ENCODE measurements at places on chromosomes 1 and 21.

DNA sequence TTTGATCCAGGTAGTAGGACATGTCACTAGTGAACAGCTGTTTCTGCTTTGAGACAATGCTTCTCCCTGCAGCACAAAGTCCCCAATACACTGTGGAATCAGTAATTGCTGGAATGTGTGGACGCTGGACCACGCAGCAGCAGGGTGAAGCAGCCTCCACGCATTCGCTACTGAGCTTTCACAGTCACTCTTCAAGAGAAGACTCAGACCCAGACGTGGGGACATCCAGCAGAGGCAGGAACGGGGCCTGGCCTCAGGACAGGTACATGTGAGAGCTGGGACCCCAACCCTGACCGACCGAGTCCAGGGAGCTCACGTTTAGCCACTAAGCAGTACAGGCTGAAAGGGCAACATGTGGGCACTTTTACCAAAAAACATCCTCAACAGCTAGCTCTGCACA, 34.1 kb upstream of the PRDM15 start:
- no peak for DNase-seq

DNA sequence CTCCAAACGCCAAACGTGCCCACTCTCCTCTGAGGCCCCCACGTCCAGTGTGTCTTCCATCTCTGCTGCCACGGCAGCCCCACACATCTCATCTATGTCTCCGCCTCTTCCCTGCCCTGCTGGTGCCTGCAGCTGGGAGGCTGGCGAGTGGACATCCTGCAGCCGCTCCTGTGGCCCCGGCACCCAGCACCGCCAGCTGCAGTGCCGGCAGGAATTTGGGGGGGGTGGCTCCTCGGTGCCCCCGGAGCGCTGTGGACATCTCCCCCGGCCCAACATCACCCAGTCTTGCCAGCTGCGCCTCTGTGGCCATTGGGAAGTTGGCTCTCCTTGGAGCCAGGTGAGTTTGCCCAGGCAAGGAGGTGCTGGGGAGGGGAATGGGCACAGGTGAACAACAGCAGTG, 8.6 kb downstream of the ADAMTSL4 start:
- DNase-seq: no peak

DNA sequence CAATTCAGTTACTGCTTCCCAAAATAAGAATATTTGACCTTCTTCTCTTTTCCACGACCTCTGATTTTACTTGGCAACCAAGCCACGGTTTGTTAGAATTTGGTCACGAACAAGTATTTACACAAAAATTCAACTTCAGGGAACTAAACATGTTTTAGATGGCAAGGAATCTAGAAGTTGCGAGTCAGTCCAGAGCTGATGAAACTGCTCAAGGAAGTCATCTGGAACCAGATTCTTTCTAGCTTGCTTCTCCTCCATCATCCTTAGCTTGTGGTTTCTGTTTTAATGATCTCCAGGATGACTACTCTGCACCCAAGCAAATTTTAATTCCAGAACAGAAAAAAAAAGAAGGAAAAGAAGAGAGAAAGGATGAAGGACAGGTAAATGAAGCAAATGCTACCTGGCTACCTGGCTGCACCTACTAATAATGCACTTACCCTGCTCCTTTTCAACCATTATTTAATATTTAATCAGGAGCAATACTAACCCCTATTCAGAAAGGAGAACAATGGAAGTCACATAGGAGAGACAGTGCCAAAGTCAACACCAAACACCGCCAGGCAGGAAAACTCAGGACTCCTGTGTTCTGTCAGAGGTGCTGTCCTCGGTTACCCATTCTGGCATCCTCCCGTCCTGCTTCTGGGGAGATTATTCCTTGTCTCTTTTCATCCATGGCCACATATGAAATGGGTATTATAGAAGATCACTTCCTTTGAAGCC, 54.2 kb upstream of the RGS7 start:
- DNase-seq: no peak

DNA sequence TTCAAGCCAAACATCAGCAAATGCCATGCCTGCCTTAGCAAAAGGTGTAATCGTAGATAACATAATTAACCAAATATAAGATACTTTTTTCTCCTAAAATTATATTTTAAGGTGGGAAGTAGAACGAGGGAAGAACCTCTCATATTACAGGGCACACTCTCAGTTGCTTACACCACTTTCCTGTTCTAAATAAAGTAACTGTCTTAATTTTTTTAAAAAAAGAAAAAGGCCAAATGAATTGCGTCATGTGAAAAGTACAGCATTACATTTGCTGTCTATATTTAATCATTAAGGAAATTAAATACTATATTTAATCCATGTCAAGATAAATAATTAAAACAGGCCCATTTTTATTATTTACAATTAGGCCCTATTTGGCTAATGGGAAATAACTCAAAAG, 23.7 kb downstream of the JAK1 start:
- no peak for DNase-seq

- DNase-seq: no peak
Measured at GRCh38 chr1:66207484-66207883, 326.5 kb upstream of the SGIP1 start.

DNA sequence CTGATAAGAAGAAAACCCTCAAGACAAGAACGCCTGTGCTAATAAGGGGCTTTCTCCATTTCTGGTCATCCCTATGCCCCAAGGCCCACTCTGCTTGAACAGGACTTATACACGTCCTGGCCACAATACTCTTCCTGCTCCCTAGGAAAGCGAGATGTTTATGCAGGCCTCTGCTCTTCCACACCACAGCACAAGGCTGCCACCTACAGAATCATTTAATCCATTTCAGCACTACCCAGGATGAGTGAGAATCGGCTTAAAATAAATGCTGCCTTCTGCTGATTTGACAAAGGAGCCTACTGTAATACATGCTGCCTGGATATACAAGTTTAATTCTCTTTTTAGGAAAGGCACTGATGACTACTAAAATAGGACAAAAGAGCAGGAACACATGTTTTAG, 29.4 kb downstream of the FRRS1 start:
- DNase-seq: no peak

GRCh38 chr1:76666499-76666898, 200.8 kb upstream of the ST6GALNAC5 start:
- no peak for DNase-seq

DNA sequence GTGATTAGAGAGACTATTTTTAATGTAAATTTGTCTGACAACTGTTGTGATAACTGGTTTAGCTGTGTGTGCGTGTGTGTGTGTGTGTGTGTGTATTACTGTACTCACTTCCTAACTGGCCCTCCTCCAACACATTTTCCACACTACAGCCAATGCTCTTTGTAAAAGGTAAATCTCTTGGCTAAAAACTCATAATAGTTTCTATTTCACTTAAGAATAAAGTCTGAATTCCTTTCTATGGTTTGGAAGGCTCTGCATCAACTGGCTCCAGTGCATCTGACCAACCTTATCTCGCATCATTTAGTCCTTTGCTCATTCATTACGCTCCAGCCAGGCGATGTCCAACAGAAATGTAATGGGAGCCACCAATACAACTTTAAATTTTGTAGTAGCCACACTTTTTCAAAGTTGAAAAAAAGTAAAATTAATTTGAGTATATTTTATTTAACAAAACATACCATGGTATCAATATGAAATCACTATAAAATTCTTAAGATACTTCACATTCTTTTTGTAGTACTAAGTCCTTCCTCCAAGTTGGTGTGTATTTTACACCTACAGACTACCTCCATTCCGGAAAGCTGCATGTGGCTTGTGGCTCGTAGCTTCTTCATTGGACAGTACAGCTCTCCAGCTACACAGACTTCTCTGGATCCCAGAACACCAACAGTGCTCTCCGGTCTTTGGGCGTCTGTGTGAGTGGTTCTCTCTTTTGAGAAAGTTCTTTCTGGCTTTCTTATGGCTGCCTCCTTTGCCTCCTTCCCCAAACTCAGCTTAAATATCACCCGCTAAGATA, 68.9 kb downstream of the NRIP1 start:
- no peak for DNase-seq

GRCh38 chr1:232018231-232019025, 391.8 kb downstream of the DISC1 start:
- no peak for DNase-seq

DNA sequence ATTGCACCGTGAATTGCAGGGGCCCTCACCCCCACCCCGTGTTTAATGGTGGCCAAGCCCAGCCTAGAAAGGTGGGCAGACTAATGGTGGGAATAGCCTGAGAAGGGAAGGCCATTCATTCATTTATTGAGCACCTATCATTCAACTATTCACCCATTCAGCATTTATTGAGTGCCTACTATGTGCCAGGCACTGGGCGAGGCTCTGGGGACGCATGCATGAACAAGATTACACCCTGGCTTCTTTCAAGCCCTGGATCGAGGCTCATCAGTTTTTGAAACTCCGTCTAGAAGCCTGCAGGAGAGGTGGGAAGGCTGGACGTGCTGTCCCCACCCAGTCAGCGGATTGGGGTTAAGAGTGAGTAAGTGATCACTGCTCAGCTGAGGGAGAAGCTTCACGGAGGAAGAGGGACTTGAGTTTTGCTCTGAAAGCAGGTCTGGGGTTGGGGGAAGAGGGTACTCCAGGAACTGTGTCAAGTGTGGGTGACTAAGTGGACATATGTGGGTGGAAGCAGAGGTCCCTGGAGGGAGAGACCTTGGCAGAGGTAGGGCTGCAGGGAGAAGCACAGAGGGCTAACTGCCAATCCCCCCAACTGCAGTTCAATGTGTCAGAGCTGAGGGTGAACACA, 35.6 kb downstream of the MEF2D start:
- no peak for DNase-seq

GRCh38 chr1:159066108-159066507, 10.5 kb downstream of the AIM2 start:
- DNase-seq: no peak

GRCh38 chr21:41425588-41425953, 468 bp upstream of the MX1 start:
- DNase-seq: no peak

GRCh38 chr1:235030919-235031596, 97.6 kb downstream of the TOMM20 start:
- DNase-seq: no peak
